Mucosa of descending colon (tissue), 3 donors: ENCODE measurements at places on chromosomes 5 and 9. TPM values are rescaled to one million over a fixed set of nuclear protein-coding genes. Genes with fewer than 3 reads are reported as not detected.

DNA sequence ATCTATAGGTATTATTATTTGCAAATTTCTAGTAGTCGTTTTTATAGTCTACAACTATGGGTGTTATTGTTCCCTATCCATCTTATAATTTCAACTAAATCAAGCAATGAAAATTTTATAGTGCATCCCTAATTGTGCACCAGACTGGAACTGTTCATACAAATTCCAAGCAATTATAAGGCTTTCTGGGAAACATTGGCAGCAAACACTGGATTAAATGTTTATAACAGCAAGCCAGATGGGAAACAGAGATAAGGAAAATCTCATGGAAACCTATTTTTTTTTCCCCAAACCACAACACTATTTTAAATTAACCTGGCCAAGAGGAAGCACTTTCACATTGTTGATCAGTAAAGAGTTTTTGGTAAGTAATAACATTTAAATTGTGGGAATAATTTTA, 524.3 kb downstream of the RASEF start:
- DNase-seq = no peak

SMC5 gene
- 32.1 TPM for total RNA-seq

GALNT10 gene
- total RNA-seq = 51.5 TPM

GRCh38 chr9:107338911-107339659, 56.0 kb downstream of the RAD23B start:
- DNase-seq = no peak

DNA sequence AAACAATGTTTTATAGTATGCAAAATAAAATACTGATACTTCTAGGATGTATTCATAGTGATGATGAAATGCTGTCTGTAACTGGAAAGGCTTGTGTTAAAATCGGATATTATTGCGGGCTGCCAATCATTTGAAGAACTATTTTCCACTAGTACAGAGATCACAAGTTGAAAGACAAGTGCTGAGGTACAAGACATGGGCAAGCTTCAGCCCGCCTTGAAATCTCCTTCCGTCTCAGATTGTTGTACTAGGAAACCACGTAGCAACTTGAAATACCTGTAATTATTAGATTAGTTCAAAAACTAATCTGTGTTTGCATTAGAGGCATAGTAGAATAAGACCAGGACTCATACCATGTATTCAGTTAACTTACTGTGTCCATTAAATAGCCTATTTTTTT, 218.2 kb downstream of the ARHGEF28 start:
- DNase-seq = no peak
